Astrocyte (in vitro differentiated cells and primary cell): ENCODE measurements at places on chromosomes 4 and X. TPM values are rescaled to one million over a fixed set of nuclear protein-coding genes. Genes with fewer than 3 reads are reported as not detected.

RAB39B gene
- total RNA-seq: 1.5 and 2.0 TPM in 2 replicates

MAGEA9B gene
- total RNA-seq: not detected in 2 replicates

PNMA5 gene
- total RNA-seq: not detected in 2 replicates

FGF16 gene
- 0.17 TPM in 1 of 2 replicates, not detected in the other for total RNA-seq

FGF2 gene
- 30.5 and 38.4 TPM in 2 replicates for total RNA-seq

BCLAF3 gene
- total RNA-seq: 8.3 and 9.9 TPM in 2 replicates

FUNDC1 gene
- total RNA-seq: 16.0 and 17.0 TPM in 2 replicates

FAM9B gene
- total RNA-seq: not detected in 2 replicates

COQ2 gene
- total RNA-seq: 8.2 and 8.7 TPM in 2 replicates

COL4A6 gene
- total RNA-seq: 4.4 and 8.1 TPM in 2 replicates

GPR173 gene
- 8.1 and 8.2 TPM in 2 replicates for total RNA-seq

ZNF827 gene
- total RNA-seq: 35.7 and 39.7 TPM in 2 replicates

IL2RG gene
- total RNA-seq: 0.59 TPM in 1 of 2 replicates, not detected in the other

GPR50 gene
- total RNA-seq: 0.67 and 1.00 TPM in 2 replicates

NDUFA1 gene
- 105 and 109 TPM in 2 replicates for total RNA-seq

GABRG1 gene
- total RNA-seq: not detected in 2 replicates

PLP1 gene
- 5.2 and 10.2 TPM in 2 replicates for total RNA-seq

CTAG1A gene
- not detected in 2 replicates for total RNA-seq

FAM47E gene
- total RNA-seq: 0.54 and 0.84 TPM in 2 replicates

DNA sequence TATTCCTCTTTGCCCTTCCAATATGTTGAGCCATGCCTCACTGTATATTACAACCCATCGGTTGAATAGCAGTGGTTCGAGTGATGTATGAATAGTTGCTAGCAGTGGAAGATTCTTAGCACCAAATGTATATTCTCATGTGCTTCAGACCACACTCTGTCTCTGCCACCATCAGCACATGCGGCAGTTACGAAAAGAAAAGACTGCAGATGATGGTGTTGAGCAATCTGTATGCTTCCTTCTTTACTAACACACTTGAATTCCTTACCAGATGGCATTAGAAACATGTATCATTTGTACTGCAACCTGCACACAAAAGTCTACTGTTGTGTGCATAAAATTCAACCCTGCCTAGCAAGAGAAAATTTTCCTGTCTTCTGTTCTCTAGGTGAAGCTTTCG, 214.6 kb downstream of the ENOX2 start:
- no peak for DNase-seq

- DNase-seq: no peak
Measured at GRCh38 chr4:178448372-178449035, 1006.3 kb upstream of the AGA start.

- no peak for DNase-seq
Measured at GRCh38 chr4:20256381-20256881, 4.7 kb downstream of the SLIT2 start.

- no peak for DNase-seq
Measured at GRCh38 chrX:44261286-44261685, 82.2 kb downstream of the EFHC2 start.

DNA sequence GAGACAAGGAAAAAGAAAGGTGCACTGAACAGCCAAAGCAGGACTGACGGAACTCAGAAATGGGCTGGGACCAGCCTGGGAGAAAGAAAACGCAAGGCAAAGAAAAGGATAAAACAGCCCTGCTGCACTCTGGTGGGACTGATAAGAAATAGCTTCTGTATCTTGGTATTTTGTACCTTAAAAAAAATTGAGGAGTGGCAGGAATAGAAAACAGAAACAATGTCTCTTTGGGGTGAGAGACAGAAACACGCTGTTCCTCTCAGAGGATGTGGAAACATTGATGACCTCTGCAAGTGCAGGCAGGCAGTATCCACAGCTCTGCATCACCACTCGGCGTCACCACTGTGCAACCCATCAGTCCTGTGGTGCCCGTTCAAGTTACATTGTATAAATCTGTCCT, 152.5 kb upstream of the SPRY1 start:
- DNase-seq: no peak

DNA sequence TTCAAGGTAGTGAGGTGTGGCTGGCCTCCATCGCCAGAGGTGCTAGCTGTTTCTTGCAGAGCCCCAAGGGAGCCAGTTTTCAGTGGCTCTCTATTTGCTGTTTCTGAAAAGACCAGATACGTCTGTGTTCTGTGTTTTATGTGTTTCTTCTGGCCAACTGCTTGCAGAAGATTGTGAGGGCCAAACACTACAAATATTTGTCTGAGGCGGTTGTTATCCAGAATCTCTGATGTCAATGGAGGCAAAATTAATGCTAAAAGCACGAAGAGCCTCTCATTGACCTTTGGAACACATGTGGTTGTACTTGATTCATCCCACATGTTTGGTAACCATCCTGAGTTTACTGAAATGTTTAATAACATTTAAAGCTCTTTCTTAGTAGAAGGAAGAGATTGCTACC, 113.9 kb downstream of the CT47B1 start:
- DNase-seq: peak; percentile 8

DNA sequence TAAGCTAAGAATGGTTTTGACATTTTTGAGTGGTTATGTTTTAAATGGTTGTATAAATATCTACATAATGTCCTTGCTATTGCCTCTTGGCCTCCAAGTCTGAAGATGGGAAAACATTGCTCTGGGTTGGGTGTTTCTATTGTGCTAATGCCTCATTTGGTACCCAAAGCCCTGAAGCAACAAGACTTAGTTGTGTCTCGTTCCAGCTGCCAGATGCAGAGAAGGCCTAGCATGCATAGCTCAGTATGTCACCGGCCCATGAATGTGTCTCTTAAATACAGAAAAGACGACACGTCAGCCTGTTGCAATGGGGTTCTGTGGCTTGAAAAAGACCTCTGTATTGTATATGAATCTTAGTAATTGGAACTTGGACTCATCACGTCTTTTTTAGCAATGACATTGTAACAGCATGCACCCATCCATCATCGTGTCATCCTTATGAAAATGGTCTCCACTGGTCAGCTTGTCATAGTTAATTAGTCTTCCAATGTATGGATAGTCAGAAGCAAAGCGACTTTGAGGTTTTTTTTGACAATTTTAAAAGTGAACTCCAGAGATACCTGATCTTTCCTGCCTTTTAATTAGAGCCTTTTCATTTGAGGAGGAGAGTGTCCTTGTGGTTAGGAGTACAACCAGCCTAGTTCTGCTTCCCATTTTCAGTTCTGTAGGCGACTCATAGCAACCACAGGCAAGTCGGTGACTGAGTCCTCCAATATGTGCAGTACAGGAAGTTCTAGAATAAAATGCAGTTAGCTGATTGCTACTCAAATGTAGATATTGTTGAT, 126.4 kb upstream of the GATB start:
- DNase-seq: peak; percentile 13

- no peak for DNase-seq
Measured at GRCh38 chr4:146439437-146439836, 82.3 kb downstream of the SLC10A7 start.

GRCh38 chr4:79625361-79625760, 217.3 kb upstream of the GK2 start:
- no peak for DNase-seq

GRCh38 chr4:176210101-176210500, 14.7 kb upstream of the SPATA4 start:
- DNase-seq: no peak

- DNase-seq: peak; percentile 53
Measured at GRCh38 chrX:77436682-77437081, 10.5 kb upstream of the FGF16 start.

GRCh38 chrX:132956421-132957210, 1.8 kb downstream of the HS6ST2 start:
- DNase-seq: no peak

- no peak for DNase-seq
Measured at GRCh38 chrX:112736310-112736709, 56.6 kb upstream of the LHFPL1 start.

DNA sequence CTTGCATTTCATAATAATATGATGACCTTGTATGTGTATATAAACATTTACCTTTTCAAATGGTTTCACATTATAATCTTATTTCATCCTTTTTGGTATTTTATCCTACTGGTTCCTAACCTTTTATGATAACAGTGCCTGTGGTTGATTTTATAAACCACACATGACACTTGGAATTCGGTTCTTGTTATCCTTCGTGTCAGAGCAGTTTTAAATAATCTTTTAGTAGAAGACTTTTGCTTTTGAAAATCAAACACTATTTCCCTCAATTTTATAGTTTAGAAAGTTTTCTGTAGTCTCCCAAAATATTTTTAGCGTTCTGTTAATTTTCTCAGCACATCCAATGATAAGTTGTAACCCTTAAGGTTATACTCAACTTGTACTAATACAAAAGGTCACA, 676.8 kb downstream of the RAPGEF2 start:
- peak; percentile 42 for DNase-seq

DNA sequence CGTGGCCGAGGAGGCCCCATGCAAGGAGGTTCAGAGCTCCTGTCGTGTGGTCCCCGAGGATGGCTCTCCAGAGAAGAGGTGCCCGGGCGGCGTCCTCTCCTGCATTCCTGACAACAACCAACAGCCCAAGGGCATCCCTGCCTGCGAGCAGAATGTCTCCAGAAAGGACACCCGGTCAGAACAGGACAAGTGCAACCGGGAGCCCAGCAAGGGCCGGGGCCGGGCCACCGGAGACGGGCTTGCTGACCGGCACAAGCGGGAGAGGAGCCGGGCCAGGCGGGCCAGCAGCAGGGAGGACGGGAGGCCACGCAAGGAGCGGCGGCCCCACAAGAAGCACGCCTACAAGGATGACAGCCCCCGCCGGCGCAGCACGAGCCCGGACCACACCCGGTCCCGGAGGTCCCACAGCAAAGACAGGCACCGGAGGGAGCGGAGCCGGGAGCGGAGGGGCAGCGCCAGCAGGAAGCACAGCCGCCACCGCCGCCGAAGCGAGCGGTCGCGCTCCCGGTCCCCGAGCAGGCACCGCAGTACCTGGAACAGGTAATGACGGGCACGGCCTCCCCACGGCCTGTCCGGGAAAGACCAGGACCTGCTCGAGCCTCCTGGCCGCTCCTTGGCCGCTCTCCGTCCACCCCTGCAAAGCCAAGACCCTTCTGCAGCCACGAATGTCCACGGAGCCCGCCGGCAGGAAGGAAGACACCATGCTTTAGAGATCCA, 9.8 kb downstream of the AKAP17A start:
- no peak for DNase-seq

GRCh38 chr4:159235779-159236368, 133.0 kb downstream of the RAPGEF2 start:
- DNase-seq: peak; percentile 54

DNA sequence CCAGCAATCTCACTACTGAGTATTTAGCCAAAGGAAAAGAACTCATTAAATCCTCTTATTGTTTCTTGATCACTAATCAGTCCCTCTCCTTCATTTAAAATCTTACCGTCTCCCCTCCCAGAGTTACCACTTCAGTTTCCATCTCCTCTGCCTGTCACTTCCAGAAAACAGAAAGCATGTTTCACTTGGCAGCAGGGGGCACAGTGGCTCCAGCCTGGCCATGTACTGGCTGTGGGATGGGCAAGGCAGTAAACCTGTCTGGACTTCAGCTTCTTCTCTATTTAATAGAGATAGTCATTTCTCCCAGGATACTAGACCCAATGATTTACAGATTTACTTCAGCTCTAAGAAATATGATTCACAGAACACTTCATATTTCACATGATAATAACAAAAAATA, 63.2 kb downstream of the CD40LG start:
- no peak for DNase-seq

DNA sequence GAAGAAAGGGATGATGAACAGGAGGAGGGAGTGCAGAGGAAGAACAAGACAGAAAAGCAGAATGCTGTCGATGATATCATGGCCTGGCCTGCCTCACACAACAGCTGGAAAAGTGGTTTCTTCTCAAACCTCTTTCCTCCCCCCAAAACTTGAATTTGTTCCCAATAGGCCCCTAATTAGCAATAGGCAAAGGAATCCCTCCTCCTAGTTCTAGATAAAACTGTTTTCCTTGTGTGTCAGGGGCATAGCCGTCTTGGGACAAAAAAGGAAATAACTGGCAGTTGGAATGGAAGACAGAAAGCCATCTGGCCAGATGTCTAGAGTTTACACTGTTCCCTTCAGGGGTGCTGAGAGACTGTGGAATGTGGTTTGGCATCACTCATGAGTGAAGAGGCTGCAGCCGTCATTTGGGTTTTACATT, 177.8 kb upstream of the C1QTNF7 start:
- DNase-seq: peak; percentile 7

GRCh38 chrX:45709381-45709780, 508.7 kb upstream of the DIPK2B start:
- no peak for DNase-seq

DNA sequence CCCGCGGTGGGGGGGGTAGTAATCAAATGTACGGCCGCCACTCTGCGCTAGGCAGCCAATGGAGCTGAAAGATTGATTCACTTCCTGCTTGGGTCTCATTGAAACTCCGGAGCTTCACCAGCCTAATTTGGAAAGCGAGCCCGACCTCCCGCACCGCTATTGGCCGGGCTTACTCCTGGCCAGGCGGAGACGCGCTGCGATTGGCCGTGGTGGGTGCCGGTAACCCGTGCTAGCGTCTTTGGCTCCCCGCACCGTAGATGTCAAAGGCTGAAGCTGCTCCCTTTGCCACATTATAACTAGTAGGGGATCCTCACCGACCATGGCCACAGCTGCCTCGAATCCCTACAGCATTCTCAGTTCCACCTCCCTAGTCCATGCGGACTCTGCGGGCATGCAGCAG, at the start of gene POU3F4:
TSS of gene POU3F4 (plus strand) at position 285 of the 400 bp plus-strand sequence. CDS start at position 320, 35 bp downstream.
- peak; percentile 75 for DNase-seq

GRCh38 chr4:9938933-9939332, 82.4 kb downstream of the SLC2A9 start:
- DNase-seq: no peak

GRCh38 chr4:42152507-42153504, at the start of gene BEND4:
Gene BEND4 (minus strand): TSS chr4:42152655. CDS start chr4:42152143, 512 bp downstream.
- no peak for DNase-seq

DNA sequence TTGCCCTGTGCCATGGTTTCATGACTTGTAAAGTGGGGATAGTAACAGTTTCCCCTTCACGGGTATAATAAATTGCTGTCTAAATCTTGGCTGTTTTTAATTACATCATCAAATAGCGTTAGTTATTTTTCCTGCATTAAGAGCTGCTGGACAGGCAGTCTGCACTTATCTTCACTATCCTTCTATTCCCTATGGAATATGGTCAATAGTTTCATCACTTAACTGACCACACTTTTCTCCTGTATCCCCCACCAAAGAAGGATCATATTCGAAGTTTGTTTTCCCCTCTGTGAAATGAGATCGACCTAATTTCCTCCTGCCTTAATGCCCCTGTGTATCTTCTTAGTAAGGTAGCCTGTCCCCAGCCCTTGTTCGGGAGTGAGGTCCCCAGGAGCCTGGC, 133.2 kb downstream of the SHROOM3 start:
- DNase-seq: no peak

GRCh38 chrX:21747558-21747957, 10.4 kb downstream of the SMPX start:
- no peak for DNase-seq

GRCh38 chrX:114390251-114390796, 193.6 kb upstream of the HTR2C start:
- no peak for DNase-seq

DNA sequence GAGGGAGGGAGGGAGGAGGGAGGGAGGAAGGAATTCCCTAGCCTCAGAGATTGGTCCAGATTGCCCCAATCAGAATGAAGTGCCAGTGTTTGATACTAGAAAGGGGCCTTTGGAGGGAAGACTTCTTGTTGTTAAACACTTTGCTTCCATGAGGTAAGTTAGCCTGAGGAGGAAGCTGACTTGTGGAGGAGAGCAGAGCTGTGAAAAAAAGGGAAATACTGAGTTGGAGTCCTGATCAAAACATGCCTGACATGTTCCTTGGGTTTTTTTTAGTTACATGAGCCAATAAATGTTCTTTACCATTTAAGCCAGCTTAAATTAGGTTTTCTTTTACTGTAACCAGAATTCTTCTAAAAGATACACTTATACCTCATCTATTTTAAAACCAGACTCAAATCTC, 57.6 kb downstream of the GSX2 start:
- DNase-seq: no peak
